Astrocyte of the hippocampus (primary cell): ENCODE measurements at places on chromosomes 1 and 21.

GRCh38 chr1:94543893-94544635 is 2.5 kb upstream of the F3 start:
- DNase-seq = peak; percentile 44

GRCh38 chr1:10813799-10814198 is 17.4 kb upstream of the CASZ1 start:
- DNase-seq = no peak

DNA sequence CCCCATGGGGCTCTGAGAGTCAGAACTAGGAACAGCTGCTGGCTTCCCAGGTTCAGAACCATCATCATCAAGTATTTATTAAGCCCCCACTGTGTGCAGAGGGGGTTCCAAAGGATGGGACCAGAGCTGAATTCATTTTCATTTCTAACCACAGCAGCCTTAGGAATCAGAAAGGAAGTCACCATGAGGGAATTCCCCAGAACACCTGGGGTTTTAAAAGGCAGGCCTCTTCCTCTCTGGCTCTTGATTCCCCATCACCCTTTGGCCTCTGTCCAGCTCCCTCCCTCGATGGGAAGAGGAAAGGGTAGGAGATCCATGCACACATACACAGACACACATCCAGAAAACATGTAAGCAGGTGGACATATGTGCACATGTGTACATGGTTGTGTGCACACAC is 1.3 kb upstream of the KCNN3 start:
- DNase-seq = no peak

DNA sequence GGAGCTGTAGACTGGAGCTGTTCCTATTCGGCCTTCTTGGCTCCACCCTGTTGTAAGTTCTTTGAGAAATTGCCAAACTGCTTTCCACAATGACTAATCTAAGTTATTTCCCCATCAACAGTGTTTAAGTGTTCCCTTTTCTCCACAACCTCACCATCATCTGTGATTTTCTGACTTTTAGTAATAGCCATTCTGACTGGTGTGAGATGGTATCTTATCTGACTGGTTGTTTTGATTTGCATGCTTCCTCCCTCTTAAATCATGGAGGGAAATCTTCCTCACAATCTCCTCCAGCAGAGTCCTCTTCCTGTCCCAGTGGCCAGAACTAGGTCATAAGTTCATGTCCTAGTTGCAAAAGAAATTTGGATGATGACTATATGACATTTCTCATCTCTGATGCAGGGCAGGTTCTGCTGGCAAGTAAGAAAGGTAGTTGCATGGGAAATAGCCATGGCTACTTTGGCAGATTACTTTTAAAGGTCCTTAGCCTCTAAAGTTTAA is 294.0 kb downstream of the LRRC40 start:
- peak; percentile 23 for DNase-seq

DNA sequence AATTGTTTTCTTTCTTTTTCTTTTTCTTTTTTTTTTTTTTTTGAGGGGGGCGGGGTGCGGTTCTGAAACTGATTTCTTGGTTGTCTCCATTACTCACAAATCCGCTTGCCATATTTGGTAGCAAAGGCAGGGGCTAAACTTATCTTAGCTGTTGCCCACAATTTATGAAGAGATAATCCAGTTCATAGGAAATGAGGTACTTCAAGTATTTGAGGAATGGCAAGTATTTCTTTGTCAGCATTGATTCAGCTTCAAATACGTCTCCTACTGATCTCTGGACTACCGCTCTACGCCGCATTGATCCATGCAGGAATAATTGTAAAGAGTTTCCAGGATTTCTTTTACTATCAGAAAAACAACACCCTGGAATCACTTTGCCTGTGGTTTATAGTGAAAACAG is 289.2 kb upstream of the DPYD start:
- DNase-seq = peak; percentile 90

GRCh38 chr1:64476251-64476952 is 6.5 kb downstream of the CACHD1 start:
- peak; percentile 73 for DNase-seq

GRCh38 chr1:151529781-151530180 is 10.3 kb upstream of the TUFT1 start:
- no peak for DNase-seq

- DNase-seq = no peak
Observed at GRCh38 chr1:63214553-63214952, 107.8 kb upstream of the FOXD3 start.

DNA sequence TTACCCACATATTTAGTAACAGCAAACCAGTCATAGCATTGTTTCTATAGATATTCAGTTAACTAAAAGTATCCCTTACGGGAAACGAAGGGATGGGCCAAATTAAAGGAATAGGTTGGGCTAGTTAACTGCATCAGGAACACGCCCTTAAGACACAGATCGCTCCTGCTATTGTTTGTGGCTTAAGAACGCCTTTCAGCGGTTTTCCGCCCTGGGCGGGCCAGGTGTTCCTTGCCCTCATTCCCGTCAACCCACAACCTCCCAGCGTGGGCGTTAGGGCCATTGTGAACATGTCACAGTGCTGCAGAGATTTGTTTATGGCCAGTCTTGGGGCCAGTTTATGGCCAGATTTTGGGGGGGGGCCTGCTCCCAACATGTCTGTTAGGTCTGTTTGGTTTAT is 14.7 kb downstream of the TNFRSF18 start:
- no peak for DNase-seq

GRCh38 chr1:33466159-33466558 is 6.3 kb upstream of the ZSCAN20 start:
- no peak for DNase-seq

DNA sequence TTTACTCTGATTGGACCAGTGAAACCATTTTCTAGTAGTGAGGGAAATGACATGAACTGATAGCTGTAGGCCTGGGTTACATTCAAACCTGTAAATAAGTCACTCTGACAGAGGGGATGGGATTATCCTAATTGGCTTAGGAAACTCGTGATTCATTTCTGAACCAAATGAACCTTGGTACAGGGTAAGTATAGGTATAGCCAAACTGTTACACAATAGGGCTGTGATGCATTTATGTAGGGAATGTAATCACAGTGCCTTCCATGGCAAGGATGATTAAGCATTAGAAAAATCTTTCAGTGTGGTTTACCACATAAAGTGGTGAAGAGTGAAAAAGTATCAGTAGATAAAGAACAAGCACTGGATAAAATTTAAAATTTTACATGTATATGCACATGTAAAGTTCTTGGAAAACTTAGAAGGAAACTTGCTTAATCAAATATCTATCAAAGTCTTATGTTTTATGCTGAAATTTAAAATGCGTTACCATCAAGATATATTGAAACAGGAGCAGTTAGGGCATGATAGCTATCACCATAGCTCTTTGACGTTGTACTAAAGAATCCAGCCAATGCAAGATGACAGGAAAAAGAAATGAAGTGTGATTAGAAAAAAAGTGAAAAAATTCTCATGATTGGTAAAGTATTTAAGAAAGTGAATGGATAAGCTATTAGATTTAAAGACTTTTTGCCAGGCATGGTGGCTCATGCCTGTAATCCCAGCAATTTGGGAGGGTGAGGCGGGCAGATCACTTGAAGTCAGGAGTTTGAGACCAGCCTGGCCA is 63.0 kb downstream of the RABGAP1L start:
- peak; percentile 37 for DNase-seq

- no peak for DNase-seq
Observed at GRCh38 chr1:15956150-15956549, 19.8 kb downstream of the ZBTB17 start.

DNA sequence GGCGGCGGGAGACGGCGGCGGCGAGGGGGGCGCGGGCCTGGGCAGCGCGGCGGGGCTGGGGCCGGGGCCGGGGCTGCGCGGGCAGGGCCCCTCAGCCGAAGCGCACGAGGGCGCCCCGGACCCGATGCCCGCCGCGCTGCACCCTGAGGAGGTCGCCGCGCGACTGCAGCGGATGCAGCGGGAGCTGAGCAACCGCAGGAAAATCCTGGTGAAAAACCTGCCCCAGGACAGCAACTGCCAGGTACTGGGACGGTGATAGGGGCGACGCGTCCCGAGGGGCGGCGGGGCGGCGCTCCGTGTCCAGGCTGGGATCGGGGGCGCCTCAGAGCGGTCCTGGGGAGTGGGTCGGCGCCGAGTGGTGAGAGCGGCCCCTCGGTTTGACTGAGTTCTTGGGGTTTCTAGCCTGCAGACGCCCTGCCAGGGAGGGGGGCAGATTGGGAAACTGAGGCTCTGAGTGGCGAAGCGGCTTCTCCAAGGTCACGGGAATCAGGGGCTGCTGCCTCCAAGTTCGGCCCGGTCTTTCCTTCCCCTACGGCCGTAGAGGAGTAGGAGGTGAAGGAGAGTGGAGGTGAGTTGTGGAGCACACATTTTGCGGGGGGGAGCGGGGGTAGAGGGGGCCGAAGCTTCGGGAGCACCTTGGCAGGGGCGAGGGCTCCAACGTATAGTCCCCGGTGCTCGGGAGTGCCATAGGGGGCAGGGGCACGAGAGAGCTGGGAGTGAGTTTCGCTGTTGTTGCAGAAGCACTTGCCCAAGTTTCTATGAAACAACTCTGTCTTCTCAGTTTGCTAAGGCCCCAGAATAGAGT is 508 bp downstream of the RAVER2 start:
- peak; percentile 66 for DNase-seq

- no peak for DNase-seq
Observed at GRCh38 chr1:3227893-3228292, 158.9 kb downstream of the PRDM16 start.

- no peak for DNase-seq
Observed at GRCh38 chr1:40840526-40841323, 21.4 kb downstream of the CITED4 start.

GRCh38 chr21:14964621-14965020 is 100.2 kb downstream of the NRIP1 start:
- DNase-seq = no peak

DNA sequence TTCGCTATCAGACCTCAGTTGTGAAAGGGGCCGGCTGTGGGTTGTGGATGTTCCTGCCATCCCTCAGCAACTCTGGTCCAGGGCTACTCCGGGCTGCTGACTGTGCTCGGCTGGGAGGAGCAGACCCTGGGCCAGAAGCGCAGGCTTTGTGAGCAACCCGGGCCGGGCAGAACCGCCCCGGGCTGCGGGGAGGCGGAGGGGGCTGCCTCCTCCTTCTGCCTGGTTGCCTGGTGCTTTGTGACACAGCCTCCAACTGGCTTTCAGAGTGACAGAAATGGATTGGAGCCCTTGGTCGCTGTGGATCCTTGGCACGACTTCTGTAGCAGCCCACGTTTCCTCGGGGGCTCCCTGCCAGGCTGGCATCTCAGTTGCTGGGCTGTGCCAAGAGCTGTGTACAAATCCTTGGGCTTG is 10.0 kb downstream of the DRAXIN start:
- peak; percentile 62 for DNase-seq

DNA sequence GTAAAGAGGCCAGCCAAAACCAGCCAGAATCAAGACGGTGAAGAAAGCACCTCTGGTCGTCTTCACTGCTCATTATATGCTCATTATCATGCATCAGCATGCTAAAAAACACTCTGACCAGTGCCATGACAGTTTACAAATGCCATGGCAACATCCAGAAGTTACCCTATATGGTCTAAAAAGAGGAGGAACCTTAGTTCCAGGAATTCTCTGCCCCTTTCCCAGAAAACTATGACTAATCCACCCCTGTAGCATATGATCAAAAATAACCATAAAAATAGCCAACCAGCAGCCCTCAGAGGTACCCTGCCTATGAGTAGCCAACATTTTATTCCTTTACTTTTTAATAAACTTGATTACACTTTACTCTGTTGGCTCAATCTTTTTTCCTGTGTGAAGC is 34.2 kb upstream of the PBX1 start:
- DNase-seq = peak; percentile 45

DNA sequence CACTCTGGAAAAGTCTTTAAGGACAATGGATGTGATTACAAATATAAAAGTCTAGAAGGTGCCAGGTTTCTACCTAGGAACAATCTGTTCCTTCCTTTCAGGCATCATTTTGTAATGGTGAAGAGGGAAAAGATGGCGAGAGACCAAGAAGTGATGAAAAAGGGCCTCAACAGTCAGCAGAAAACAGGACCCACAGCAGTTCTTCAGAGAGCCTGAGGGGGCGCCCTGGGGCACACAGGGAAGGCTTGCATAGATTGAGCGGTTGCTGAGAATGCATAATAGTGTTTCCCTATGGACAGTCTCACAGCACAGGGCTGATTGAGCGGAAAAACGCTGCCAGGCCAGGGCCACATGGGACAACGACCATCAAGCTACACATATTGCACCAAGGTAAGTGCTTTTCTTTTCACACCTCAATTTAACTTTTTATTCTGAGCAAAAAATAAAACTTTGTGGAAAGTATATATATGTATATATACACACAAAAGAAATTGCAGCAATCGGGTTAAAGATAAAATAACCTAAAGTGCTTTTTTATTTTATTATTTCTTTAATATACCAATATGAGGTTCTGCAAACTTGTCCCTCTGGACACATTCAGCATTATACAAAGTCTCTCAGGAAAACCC is 3.1 kb upstream of the YRDC start:
- peak; percentile 83 for DNase-seq

GRCh38 chr21:31666445-31667010 is 7.0 kb downstream of the SOD1 start:
- no peak for DNase-seq
